ENCODE measurements at places on chromosomes 2 and 18. TPM values are rescaled to one million over a fixed set of nuclear protein-coding genes. Genes with fewer than 3 reads are reported as not detected.

AMER3 gene
- not detected for total RNA-seq

GULP1 gene
- 43.4 TPM for total RNA-seq

UGT1A4 gene
- 0.07 TPM for total RNA-seq

HOXD1 gene
- total RNA-seq, result 0.17 TPM

ZNF512 gene
- total RNA-seq, result 20.3 TPM

TMEFF2 gene
- total RNA-seq, result 0.40 TPM

ADD2 gene
- total RNA-seq, result 28.6 TPM

SERPINB11 gene
- not detected for total RNA-seq

LONRF2 gene
- total RNA-seq, result 2.0 TPM

CMPK2 gene
- 0.78 TPM for total RNA-seq

GREB1 gene
- total RNA-seq, result 2.6 TPM

SCN7A gene
- not detected for total RNA-seq

Data from A549 treated with Hydrocortisone at 1 μM for 4 hours (cell line).